ENCODE measurements at places on chromosomes 5 and 9.

DNA sequence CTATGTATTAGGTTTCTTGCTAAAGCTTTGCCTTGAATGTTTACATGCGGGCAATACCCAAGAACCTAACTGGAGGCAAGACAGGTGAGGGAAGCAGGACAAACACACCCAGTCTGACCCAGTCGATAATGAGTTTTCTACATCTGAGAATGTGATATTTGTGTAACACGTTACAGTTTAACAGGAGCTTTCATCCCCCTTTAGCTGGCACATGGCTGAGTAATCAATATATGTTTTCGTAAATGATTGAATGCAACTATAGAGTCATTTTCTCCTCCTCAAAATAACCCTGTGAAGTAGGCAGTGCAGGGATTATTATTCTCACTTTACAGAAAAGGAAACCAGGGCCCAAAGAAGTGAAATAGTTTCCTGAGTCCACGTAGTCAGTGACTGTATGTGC, 84.7 kb upstream of the HTR4 start:
- no peak for DNase-seq

DNA sequence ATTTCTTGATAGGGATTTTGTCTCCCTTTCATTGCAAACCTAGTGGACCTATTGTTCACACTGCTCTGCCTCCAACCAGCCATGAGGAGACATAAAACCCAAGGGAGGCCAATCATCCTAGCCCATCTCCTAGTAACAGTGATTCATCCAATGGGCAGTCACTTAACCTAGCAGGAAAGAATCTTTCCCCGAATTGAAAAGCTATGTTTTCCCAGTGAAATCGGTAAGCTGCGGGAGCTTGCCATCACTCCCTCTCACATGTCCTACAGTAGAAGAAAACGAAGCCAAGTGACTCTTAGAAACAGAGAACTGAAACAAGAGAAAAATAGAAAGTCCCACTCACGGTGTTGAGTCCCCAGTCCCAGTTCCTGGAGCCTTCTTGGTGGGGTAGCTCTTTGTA, 123.3 kb downstream of the SUSD1 start:
- DNase-seq, result no peak

GRCh38 chr5:116557669-116558271, 16.9 kb downstream of the SEMA6A start:
- DNase-seq, result peak; percentile 36

- no peak for DNase-seq
These were observed 31.0 kb downstream of the TNPO1 start for GRCh38 chr5:72847439-72847838.

- DNase-seq, result no peak
These were observed 76.8 kb upstream of the NIPAL4 start for GRCh38 chr5:157382996-157383800.

DNA sequence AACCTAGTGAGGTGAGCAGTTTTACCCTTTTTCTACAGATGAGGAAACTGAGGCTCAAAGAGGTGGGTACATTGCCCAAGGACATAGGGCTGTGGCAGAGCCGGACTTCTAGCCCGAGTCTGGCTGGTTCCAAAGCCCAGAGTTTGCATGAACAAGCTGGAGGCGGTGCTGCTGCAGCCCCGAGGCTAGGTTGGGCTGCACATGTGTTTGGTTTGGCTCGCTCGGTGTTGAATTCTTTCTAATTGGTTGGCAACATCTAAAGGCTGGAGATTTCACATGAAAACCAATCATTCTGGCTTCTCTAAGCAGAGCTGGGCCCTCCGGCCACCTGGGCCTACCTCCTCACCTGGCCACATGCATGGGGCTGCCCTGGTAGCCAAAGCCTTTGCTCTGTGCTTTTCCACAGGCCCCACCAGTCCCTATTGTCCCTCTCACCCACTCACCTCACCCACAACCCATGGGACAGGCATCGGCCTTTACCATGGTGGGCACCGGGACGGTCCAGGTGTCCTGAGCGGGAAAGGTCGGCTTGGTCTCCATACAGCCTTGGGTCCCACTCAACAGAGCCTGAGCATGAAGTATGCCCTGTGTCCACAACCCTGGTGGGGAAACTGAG, 262.3 kb downstream of the NSG2 start:
- DNase-seq, result no peak

DNA sequence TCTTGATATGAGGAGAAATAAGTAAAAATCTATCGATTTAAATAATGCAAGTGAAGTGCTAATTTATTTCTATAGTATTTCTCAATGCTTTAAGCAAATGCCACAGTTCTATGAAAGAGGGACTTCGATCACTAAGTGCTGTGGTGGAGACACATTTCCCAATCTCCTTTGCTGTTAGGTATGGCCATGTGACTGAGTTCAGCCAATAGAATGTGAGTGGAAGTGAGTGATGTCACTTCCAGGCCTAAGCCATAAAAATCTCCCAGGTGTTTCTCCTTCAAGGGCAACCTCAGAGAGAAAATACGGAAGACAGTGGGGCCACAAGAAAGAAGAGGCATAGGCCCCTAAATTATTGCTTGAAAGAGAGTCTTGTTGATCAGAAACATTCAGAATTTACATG, 100.3 kb upstream of the ANKH start:
- no peak for DNase-seq

DNA sequence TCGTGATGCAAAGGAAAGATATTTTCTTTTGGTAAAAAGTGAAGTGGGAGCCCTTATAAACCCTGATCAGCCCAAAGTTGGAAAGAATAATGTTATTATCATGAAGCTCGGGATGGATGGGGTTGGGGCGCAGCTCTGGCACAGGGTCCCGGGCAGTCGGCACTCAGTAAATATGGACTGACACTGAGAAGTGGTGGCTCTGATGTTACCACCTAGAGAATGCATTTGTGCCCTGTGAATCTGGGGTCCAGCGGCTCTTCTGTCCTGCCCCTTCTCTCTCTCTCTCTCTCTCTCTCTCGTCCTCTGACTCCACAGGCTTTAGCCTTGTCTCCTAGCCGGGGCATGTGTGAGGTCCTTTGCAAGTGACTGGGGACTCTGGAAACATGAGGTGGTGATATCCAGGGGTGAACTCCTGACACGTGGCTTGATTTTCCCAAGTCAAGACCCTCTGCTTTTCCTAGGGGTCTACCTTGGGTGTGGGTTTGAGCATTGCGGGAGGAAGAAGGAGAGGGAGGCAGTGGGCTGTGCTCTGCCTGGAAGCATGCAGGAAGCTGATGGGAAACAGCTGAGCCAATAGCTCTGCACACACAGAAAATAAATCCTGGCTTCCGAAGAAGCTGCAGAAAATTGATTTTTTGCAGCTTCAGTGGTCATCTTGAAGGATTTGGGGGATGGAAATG, 162.7 kb downstream of the MACROH2A1 start:
- DNase-seq, result no peak

- DNase-seq, result no peak
These were observed 3.9 kb downstream of the IRX2 start for GRCh38 chr5:2747363-2748162.

DNA sequence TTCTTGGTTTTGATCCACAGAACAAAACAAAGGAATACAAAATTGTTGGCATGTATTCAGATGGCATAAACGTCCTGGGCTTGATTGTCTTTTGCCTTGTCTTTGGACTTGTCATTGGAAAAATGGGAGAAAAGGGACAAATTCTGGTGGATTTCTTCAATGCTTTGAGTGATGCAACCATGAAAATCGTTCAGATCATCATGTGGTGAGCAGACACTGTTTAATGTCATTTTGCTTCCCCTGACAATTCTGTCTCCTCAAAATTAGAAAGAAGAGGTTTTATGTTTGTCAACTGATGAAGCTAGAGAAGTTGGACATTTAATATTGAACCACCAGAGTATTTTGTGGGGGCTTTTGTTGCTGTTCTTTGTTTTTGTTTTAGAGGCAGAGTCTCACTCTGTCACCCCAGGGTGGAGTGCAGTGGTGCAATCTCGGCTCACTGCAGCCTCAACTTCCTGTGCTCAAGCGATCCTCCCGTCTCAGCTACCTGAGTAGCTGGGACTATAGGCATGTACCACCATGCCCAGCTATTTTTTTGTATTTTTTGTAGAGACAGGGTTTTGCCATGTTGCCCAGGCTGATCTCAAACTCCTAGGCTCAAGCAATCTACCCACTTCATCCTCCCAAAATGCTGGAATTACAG, 82.0 kb downstream of the SLC1A1 start:
- DNase-seq, result no peak

DNA sequence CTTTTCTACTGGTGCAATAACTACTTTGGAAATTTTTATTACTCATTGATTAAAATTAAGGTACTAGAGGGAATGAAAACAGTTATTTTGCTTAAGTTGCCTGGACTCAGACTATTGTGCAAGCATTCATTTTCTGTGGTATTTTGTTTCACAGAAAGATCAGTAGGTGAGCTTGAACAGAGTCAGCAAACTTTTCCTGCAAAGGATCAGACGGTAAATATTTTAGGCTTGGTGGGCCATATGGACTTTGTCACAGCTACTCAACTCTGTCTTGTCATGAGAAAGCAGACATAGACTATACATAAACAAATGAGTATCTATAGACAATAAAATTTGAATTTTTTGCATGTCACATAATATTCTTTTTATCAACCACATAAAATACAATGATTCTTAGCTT, 1036.4 kb downstream of the NR2F1-AS1 start:
- no peak for DNase-seq

GRCh38 chr5:145960848-145961600, 24.6 kb downstream of the SH3RF2 start:
- no peak for DNase-seq

DNA sequence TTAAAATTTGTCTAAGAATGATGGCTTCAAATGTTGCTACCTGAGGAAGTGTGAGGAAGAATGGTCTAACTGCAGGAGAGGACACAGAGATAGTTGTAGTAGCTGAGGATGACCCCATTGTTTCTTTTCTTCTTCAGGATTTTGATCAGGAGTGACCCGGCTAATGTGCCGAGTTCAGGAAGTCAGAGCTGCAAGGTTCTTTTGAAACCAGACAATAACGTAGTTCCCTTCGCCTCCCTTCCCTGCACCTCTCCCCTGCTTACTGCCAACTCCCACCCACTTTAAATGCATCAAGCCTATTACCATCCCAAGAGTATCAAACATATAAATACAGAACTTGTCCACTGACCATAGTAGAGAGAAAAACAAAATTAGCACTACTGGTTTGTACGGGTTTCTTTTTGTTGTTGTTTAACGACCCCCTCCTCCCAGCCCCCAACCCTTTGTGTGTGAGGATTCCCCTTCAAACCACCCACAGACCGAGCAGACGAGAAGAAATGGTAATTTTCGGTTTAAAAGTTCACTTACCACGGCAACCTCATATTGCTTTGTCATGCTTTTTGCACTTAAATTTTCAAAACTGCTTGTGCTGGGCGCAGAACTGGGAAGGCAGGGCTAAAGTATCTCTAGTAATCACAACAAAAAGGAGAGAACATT, 23.5 kb upstream of the ELAVL2 start:
- peak; percentile 23 for DNase-seq

DNA sequence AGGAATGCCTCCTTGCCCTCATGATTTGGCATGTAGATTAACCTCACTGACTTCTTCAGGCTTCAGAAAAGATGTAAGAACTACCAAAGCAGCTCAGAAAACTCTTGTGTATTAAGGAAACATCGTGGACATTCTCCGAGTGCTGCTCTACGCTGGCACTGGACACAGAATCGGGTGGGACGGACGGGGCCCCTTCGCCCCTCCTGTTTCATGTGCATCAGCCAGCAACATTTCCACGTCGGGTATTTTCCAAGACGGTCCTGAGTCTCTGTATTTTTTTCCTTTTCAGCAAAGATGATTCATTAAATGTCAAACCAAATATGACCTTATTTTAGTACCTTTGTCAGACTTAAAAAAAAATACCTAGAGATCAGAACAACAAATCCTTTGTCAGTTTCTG, 583.6 kb downstream of the CCDC171 start:
- DNase-seq, result no peak

- DNase-seq, result no peak
These were observed 60.1 kb downstream of the TAF11L14 start for GRCh38 chr5:17694371-17694770.

DNA sequence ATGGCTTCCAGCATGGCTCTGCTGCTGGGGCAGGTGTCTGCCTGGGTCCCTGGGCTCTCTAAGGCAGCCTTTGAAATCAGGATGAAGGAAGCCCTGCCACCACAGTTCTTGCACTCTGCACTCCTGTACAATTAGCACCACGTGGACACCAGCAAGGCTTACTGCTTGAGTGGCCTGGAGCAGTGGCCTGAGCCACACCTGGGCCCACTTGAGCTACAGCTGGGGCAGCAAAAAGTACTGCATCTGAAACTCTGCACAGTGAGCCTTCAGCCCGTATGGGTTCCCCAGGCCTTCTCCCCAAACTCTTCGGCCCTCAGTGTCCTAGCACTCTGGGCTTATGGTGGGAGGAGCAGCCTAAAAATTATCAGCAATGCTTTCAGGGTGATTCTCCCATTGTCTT, 8.0 kb upstream of the INIP start:
- DNase-seq, result no peak

DNA sequence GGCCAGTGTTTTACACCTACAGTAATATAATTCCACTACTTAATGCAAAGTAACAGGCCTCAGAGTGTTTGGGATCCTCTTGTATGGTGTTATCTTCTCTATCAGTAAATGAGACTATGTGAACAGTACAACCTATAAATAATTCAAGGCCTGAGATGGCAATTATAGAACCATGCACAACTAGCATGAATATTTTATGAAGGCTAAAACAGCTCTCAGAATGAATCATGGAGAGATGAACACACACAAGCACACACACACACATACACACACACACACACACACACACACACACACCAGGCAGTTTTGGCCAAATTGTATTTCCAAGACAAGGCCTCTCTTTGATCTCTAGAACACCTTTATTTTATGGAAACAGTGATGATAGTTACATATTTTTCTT, 224.9 kb downstream of the EBF1 start:
- DNase-seq, result no peak

DNA sequence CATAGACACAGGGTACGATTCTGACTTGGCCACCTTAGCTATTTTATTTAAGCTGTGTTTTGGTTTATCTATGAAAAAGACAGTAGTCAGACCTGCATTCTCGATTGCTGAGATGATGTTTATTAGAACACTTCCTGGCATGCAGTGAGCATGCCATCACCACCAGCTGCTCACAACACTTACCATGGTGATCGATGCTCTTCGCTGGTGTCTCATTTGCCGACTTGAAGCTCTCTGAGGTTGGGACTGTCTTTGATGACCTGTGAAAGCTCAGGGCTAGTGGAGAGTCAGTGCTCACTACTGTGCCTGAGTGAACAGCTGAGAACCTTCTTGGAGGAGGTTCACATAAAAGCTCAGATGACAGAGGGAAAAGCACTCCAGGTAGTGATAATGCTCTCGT, 4.4 kb upstream of the C9orf153 start:
- DNase-seq, result no peak

DNA sequence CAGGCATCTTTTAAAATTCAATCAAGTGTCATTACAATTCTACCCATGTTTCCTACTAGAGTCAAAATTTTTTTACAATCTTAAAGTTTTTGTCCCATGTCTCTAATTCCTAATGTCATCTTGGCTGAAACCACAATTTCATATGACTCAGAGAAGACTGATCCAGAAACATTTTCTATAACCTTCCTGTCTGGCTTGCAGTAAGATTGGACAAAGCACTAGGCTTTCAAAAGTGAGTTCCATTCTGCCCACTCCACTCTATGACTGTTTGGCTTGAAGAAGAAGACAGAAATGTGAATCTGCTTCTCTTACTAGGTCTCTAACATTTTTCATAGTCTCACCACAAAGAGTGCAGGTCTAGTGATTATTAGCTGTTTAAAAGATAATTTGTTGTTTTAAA, 88.8 kb downstream of the NR3C1 start:
- DNase-seq, result no peak
